ENCODE measurements at places on chromosomes 11 and 22.

DNA sequence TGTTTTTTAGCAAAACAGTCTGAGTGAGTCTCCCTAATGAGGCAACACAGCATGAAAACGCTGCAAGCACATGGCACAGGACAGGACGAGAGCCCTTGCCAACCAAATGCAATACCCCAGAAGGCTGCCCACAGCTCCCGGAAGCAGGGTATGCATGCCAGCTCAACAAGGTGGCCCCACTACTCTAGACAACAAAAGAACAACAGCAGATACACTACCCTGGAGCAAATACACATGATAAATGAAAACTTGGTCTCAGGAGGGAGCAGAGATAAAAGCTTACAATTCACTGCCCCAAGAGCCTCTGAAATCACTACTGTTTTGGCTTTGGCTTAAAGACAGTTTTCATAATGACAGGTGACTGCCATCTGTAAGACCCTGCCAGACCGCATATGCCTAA, 785.4 kb upstream of the API5 start:
- no peak for DNase-seq

DNA sequence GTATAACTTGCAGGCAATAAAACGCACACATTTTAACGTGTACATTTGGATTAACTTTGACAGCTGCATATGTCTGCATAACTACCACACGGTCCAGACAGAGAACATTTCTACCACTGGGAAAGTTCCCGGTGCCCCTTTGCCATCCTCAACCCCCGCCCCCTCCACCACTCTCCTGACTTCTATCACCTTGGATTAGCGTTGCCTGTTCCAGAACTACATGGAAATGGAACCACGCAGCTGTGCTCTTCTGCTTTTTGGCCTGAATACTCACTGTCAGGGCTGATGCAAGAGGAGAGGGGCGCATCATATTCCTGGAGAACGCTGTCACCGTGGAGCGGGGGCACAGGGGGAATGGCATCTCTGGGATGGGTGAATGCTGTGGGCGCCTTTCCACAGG, 62.1 kb downstream of the LRP5 start:
- DNase-seq, result no peak

DNA sequence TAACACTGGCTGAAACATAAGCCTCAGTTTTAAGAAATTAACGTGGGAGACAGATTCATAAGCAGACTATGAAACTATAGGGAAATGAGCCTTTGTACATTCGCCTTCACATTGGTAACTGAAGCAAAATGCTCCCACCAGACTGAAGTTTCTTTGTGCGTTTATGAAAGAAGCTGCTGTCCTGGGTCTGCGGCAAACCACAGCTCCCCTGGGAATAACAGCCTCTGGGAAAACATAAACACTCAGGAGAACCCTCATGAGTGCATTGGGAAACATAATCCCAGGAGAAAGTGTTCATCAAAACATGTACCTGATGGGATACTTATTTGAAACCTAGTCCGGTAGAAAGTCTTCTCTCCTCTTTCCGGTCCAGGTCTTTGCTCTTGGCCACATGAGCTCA, 193.1 kb upstream of the LARGE1 start:
- DNase-seq, result no peak

DNA sequence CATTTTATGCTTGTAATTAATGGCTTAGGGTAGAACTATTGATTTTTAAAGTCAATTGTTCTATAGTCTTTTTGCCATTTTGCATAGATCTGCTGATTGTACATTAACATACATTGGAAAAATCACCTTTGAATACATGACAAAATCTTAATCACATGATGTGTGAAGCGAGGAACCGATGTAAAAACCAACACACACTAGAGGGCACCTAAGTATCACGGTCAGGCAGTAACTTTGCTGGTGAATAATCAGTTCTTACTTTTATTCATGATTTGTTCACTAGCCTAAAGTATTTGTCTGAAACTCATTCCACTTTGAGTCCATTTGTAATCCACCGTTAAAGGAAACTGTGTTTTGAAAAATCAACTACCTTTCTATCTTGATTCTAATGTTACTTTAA, 28.2 kb downstream of the JHY start:
- DNase-seq, result no peak

DNA sequence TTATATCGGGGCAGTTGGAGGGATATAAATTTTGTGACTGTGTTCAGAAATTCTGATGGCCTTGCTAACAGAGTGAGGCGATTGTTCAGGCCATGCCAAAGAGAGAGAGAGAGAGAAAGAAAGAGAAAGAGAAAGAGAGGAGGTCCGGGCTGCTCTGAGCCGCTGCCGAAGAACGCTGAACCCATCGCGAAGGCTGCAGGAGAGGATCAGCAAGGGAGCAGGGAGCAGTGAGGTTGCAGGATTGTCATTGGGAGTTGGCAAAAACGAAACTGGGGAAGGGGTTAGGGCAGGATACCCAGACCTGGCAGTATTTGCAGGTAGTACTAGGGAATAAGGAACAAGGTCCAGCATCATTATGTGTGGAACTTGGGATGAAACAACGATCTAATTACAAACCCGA, 537.1 kb downstream of the INSC start:
- DNase-seq, result no peak

DNA sequence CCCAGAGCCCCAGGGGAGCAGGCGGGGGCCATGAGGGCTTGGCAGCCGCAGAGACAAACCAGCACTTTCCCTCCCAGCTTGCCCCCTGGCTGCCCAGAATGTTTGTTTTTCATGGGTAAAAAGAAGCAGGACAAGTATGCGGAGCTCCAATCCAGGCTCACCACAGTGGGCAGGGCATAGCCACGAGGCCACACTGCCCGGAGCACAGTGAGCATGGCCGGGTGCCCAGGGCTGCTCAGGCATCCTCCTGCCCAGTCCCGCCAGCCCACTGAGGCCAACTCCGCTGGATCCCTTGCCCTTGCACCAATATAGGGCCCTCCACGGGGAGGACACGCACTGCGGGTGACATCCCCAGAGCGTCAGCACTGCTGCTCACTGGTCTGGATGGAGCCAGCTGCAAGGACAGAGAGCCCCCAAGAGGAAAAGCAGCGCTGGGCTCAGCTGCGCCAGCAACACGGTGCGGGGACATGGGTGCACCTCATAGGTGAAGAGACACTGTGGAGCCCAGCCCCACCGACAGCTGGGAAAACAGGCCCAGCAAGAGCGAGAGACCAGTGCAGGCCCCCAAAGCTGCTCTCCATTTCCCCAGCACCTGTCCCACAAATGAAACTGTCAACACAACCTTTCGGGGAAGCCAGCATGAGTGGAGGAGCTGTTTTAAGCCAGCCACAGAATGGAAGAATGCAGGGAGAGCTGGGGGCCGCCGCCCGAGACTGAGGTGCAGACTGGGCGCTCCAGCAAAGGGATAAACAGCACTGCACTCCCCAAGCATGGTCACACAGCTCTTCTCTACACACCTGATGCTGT, 24.8 kb downstream of the ARVCF start:
- no peak for DNase-seq

DNA sequence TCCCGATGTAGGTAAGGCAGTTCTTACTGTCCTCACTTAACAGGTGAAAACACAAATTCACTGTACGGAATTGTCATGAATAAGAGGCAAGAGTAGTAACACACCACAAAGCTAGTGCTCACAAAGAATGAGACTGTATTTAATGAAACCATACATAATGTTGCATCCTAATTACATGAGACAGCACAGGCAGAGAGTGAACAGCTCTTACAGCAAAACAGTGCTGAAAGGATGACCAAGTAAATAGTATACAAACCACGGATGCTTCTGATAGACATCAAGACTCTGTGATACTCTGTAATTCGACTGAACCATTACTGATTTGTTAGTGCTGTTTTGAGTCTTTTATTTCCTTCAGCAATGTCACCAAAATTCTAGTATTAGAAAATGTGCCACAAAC, 282.3 kb downstream of the TTC28 start:
- no peak for DNase-seq

DNA sequence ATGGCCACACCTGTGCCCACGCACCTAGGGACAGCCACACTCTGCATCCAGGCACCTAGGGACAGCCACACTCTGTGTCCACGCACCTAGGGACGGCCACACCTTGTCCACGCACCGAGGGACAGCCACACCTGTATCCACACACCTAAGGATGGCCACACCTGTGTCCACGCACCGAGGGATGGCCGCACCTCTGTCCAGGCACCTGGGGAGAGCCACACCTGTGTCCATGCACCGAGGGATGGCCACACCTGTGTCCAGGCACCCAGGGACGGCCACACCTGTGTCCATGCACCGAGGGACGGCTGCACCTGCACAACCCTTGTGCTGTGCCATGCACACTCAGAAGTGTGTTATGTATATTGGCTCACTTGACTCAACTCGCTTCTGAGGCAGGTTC, 10.8 kb downstream of the OVOL1 start:
- DNase-seq, result no peak

GRCh38 chr11:76667271-76667818, 3.2 kb downstream of the LRRC32 start:
- DNase-seq, result no peak

DNA sequence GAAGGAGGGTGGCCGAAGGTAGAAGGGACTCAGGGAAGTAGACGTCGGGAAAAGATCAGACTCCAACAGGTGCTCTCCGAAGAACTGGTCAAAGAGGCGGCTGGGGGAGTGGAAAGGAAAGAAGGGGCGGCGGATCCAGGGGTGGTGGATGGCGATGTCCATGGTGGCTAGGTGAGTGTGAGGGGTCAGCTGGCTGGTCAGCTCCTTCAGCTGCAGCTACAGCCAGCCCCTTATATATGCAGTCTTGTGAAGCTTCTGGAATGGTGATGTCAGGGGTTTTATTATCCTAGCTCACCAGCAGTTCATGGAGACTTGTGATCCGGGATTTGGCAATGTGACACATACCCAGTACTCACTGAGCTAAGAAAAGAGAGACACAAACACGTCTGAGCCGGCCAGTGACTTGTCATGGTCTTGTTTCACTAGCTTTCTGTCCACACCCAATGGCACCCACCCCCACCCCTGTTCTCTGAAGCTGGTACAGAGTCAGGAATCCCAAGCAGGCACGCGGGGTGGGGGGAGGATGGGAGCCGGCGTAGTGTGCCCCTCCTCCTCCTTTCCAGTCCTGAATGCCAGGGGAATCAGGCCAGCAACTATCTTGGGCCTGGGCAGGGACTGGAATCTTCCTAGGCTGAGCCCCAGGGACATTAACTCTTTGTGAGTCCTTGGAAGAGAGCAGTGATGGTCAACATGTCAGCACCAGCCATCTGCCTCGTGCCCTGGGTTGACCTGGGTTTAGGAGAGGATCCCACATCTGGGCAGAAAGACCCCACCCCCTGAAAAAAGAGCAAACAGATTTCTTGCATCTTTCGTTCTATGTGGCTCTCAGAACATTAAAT, at the start of gene CRYAB:
CRYAB (minus strand) TSS at position 208 of the 839 bp plus-strand sequence; CDS start at position 162, 46 bp downstream.
- DNase-seq, result no peak

GRCh38 chr22:16774911-16775500, 50.2 kb downstream of the XKR3 start:
- DNase-seq, result no peak

DNA sequence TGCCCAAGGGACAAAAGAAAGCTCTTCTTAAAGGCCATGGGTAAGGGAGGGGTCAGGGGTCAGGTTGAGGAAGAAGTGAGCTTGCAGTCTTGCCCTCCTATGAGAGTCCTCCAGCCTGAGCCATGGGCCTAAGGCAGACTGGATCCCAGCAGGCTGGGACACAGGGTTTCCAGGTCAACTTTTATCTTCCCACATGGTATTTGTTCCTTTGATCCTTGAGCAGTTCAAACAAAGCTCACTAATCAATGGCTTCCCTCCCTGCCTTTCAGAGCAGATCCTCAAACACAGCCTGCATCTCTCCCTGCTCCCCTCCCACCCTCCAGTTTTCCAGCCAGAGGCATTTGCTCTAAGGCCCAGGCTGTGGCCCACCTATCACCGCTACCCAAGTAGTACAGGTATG, 589.3 kb downstream of the INSC start:
- no peak for DNase-seq

DNA sequence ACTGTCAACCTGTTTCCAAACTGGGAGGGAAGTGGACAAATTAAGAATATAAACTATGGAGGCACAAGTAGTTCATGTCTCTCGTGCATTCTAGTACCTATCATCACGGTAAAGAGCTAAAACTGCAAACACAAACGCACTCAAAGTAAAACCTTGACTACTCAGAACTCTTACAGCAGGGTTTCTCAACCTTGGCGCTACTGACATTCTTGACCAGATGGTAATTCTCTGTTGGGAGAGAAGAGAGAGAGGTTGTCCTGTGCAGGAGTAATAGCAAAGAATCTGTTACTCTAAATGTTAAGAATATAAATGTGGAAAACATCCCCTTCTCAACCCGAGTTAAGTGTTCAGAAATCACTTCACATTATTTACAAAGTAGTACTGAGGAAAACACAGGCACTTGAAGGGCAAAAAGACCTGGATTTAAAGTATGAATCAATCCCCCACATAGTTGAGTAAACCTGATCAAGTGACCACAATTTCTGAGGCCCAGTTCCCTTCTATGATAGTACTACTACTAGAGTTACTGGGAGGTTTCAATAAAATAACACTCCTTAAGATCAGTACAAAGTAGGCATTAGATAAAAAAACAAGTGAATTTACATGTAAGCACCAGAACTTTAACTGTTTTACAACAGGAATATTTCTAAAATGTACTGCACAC, 73.1 kb upstream of the ARHGAP32 start:
- DNase-seq, result no peak

DNA sequence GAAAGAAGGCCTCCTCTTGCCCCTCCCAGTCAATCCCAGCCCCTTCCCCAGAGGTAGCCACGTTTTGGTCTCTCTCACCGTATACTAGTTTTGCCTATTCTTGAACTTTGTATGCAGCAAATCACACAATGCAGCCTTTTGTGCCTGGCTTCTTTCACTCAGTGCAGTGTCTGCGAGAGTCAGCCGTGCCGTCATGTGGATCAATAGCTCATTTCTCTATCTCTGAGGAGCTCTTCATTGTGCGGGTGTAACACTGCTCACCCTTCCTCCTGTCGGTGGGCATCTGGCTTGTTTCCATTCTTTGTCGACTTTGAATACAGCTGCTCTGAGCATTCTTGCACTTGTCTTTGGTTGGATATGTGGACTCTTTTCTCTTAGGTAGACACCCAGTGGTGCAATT, 146.5 kb downstream of the CACNA1I start:
- no peak for DNase-seq

DNA sequence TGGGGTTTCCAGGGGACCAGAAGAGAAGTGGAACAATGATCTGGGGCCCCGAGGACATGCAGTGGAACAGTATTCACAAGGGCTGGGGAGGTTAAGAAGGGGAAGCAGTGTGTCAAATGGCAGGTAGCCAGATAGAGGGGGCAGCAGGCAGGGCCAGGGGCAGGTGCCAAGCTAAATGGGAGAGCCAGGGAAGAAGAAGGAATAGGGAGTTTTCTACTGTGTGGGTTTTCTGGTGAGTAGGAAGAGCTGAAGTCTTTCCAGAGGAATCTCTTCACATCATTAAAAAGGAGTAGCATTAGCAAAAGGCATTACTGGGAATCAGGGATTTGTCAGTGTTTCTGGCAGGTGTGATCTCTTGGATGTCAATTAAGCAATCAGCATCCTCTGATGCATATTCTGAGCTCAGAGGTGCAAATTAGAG, 55.8 kb downstream of the IRAG1 start:
- no peak for DNase-seq

GRCh38 chr11:92136797-92137196, 87.8 kb upstream of the FAT3 start:
- DNase-seq, result no peak

- DNase-seq, result no peak
Observed at GRCh38 chr11:122240638-122241037, 124.6 kb upstream of the BLID start.

All from activated gamma-delta T cell treated with anti-CD3 and anti-CD28 coated beads, Interleukin-2, amount 50 U/mL, for 16 hours (primary cell).